ENCODE measurements at places on chromosomes 2 and 18.

DNA sequence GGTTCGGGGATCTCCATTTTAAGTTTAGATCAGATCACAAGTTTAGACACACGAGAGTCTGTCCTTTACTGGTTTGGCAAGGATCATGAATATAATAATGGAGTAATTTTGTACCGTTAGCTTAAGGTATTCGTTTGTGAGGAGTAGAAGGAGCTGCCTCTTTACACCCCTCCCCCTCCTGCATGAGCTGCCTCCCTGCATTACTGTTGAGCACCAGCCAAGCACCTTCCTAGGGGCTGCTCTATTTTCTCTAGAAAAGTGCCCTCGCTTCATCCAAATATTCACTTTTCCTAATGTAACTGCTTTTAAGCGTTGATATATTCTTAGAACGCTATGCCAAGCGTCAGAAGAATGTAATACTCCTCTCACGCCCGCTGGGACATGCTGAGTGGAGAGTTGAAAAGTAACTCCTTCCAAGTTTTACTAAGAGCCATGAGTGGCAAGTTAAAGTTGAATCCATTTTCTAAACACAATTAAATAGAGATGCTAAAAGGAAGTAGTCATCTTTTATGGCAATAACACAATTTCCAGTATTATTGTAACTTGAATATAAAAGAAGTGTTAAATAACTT is 25.4 kb upstream of the SCN7A start:
- no peak for DNase-seq

- DNase-seq = no peak
Observed at GRCh38 chr18:34003687-34004086, 221.0 kb downstream of the NOL4 start.

DNA sequence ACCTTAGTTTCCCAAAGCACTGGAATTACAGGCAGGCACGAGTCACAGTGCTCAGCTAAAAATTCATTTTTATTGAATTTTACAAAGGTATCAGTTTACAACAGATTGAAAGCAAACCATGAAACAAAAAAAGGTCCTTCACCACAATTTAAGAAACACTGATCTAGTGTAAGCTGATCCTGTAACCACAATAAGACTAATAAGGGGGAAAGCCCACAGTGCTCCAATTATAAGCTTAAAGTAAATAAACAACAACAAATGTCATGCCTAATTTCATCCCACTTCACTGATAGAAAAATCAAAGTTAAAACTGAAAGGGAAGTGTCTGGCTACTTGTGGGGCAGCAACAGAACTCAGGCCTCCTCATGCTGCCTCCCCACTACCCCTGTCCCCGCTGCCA is 49.2 kb downstream of the ICA1L start:
- DNase-seq = no peak

DNA sequence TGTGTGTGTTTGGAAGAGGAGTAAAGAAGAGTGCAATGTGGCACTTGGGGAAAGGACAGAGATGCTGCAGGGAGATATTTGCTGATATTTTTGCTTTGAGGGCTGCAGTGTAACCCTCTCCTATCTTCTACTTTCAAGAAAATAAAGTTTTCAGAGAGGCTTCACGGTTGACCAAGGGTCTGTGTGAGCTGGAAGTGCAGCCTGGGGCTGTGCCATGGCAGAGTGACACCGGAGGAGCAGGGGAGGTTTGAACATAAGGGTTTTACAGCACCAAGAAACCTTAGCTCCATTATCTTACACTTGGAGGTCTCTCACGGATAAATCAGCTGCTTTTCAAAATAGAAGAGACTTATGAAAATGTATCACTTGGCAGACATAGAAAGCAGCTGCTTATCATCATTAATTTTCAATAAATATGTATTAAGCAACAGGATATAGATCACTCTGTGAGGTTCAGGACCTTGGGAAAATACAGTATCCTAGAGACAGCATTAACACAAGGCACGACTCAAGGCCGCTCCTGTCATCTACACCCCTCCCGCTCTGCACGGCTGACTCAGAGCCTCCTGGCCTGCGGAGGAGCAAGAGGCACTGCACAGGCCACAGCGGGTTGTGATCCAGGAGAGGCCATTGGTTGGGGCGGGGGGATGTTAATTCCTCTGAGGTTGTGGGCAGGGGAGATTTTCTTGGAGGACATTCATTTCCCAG is 127.8 kb downstream of the COPS8 start:
- DNase-seq = no peak

GRCh38 chr2:38353402-38353801 is 23.7 kb downstream of the ATL2 start:
- no peak for DNase-seq

GRCh38 chr18:71106701-71107100 is 817.9 kb downstream of the SOCS6 start:
- DNase-seq = no peak

GRCh38 chr2:112725545-112726457 is 5.0 kb downstream of the NT5DC4 start:
- no peak for DNase-seq
